Stimulated activated CD8-positive, alpha-beta memory T cell treated with anti-CD3 and anti-CD28 coated beads, Interleukin-2, amount 100 ng/mL, for 1 hour (primary cell): ENCODE measurements at places on chromosomes 13 and 19.

GRCh38 chr19:18141031-18141430 is 11.9 kb upstream of the PIK3R2 start:
- no peak for DNase-seq

DNA sequence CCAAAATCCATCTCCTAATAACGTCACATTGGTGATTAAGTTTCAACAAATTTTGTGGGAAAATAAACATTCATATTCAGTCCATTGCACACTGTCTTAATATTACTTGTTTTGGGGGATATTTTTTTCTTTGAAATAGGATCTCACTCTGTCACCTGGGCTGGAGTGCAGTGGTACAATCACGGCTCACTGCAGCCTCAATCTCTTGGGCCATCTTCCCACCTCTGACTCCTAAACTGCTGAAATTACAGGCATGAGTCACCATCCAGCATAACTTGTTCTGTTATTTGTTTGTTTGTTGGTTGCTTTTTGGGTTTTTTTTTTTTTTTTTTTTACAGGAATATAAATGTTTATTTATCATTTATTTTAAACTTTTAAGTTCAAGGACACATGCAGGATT is 556.1 kb upstream of the SLITRK6 start:
- no peak for DNase-seq

GRCh38 chr13:106324444-106324843 is 211.0 kb downstream of the EFNB2 start:
- DNase-seq: no peak

DNA sequence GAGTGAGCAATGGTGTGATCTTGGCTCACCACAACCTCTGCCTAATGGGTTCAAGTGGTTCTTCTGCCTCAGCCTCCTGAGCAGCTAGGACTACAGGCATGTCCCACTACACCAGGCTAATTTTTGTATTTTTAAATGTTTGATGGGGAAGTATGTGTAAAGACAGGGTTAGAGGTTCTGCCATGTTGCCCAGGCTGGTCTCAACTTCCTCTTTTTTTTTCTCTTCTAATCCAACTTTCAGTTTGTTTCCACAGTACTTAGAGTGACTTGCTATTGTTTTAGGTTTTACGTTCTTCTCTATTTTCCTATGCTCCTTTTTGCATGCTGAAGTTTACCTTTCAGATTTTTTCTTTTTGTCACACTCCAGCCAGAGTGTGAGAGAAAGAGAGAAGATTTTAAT is 1433.0 kb downstream of the UQCRFS1 start:
- no peak for DNase-seq

- DNase-seq: no peak
Observed at GRCh38 chr19:46605356-46605821, 4.3 kb downstream of the CALM3 start.

DNA sequence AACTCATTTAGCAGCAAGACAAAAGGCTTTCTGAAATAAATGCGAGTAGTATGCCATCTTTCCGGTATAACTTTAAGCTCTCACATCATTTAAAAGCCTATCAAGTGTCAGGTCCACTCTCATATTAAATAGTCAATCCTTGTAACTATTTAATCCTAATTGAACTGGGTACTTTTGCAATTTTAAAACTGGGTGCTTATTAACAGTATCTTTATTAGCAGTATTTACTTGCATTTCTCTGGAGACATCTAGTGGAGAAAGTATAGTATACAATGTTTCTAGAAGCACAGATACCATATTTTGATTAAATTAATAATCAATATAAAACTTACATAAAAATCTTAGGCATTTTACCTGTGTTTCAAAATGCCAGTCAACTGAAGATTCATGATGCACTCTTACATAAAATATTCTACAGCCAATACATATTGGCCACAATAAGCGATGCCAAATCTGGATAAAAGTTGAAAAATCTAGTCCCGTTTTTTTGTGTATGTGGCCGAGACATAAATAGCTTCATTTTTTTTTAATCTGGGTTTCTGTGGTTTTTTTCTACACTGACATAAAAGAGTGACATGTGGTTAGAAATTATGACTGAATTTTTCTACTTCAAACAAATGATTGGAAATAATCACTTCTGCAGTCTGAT is 4.3 kb upstream of the POSTN start:
- DNase-seq: no peak

- DNase-seq: no peak
Observed at GRCh38 chr19:51594774-51595109, 23.7 kb downstream of the ZNF175 start.

DNA sequence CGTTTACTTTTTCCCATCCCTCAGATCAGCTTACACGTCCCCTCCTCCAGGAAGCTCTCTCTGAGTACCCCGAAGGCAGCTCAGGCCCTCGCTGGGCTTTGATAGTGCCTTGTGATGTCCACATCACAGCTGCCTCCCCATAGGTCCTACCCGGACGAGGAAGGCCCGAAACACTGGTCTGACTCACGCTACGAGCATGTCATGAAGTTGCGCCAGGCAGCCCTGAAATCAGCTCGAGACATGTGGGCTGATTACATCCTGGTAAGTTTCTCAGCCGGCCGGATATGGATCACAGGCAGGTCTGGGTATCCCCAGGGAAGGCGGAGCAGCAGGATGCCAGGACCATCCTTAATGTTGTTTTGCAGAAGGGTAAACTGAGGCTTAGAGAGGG is 4.8 kb downstream of the COLGALT1 start:
- DNase-seq: no peak

DNA sequence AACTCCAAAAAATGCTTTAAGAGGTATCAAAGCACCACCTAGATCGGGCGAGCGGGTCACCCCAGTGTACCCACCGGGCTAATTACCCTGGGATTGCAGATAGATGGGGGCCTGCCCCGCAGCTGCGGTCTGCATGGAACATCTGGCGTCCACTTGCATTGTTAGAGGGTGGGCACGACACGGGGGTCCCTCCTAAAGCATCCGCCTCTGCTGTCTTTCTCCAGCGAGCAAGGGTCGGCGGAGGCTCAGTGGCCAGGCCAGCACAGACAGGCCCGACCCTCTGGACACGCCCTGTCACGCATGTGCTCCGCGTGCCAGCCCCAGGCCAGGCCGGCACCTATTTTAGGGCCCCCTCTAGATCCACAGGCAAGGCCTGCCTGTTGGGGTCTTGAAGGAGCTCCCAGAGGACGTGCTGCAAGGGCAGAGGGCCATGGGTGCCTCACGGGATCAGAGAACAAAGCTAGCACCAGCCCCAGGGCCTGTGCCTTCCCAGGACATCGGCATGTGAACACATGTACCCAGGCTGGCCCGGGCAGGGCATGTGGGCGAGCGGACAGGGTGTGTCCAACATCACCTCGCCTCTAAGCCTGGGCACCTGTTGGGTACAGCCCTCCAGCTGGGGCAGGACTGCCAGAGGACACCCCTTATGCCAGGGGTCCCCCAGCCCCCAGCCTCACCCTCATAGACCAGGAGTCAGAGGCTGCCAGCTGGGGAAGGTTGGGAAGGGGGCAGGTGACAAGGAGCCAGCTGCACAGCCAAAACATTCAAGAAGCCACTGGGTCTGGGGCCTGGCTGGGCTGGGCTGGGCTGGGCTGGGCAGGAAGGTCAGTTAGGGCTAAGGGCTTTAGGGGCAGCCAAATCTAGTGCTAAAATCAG is 35.6 kb upstream of the NANOS3 start:
- DNase-seq: no peak

DNA sequence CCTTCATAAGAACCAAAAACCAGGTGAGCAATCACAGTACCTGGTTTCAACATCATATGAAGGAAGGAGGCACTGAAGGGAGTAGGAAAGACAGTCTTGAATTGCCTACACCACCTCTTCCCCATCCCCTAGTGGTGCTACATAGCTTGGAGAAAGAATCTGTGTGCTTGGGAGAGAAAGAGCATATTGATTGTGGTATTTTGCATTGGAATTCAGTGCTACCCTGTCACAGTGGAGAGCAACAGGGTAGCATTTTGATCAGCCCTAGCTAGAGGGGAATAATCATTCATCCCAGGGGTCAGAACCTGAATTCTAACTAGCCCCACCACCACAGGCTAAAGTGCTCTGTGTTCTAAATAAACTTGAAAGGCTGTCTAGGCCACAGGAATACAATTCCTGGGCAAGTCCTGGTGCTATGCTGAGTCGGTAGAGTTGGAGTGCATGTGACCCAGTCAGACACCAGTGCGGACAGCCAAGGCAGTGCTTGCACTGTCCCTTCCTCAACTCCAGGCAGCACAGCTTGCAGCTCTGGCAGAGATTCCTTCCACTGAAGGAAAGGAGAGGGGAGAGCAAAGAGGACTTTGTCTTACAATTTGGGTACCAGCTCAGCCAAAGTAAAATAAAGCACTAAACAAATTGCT is 158.7 kb downstream of the VWA8 start:
- no peak for DNase-seq

GRCh38 chr19:40229484-40229883 is 3.0 kb upstream of the CCNP start:
- no peak for DNase-seq

GRCh38 chr19:46496304-46496703 is 637 bp upstream of the PNMA8B start:
- DNase-seq: no peak

GRCh38 chr19:45598267-45599001 is 3.6 kb downstream of the GPR4 start:
- DNase-seq: no peak

DNA sequence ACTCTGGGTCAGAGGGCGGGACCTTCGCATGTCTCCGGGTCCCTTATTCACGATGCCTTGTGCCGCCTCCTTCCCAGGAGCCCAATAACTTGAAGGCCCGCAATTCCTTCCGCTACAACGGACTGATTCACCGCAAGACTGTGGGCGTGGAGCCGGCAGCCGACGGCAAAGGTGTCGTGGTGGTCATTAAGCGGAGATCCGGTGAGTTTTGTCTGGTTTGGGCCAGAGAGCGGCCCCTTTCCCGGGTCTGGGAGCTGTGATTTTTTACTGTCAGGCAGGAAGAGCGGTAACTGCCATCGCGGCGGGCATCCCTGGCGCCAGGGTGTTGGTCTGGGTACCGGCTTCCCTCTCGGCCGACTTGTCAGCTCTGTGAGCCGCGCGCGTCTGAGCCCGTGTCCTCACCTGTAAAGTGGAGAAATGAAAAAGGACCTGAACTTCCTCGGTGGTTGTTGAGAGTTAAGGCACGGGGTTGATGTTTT is 800 bp downstream of the RPL28 start:
- DNase-seq: no peak

DNA sequence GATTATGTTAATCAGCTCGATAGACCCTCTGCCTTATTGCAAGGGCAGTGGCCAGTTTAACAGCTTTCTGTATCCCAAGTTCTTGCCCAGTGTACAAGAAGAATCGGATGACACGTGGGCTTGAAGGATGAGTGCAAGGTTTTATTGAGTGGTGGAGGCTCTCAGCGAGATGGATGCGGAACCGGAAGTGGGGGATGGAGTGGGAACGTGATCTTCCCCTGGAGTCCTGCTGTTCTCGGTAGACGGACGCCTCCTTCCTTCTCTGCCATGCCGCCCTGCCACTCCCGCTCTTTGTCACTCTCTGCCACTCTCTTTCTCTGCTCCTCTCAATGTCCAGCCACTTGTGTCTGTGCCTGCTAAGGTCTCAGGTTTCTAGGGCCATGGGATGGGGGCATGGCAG is 21.0 kb downstream of the RFXAP start:
- DNase-seq: no peak

GRCh38 chr13:23776698-23777574 is 112.3 kb downstream of the MIPEP start:
- DNase-seq: no peak

DNA sequence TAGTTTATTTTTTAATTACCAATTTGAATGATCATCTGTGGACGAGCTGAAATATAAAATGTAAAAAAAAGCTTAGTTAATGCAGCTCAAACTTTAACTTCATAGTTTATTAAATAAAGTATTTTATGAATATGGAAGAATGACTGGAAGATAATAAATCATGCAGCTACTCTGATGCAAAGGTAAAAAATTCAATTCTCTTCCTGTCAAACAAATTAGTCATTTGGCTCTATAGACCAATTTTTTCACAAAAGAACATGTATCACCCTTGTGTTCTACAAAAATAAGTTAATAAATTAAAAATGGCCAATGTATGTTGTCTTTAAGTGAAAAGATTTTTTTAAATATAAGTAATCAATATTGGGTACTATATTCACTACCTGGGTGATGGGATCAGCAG is 26.2 kb downstream of the EXOSC8 start:
- no peak for DNase-seq

DNA sequence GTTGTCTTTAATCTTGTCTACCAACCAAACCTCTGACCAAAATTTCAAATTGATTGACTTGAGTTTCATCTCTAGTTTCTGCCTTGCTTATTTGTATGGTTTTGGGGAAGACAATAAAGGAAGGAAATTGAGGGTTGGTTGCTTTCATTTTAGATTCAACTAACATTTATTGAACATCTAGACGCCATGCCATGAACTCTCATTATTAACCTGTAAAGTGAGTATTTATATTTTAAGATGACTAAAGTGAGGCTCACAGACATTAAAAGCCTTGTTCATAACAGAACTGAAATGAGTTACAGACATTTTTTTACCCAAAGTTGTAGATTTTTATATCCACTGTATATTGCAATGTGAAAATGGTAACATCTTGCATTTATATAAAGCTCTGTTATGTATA is 239.3 kb downstream of the LMO7 start:
- no peak for DNase-seq

- no peak for DNase-seq
Observed at GRCh38 chr13:26380930-26381329, 127.0 kb downstream of the CDK8 start.

DNA sequence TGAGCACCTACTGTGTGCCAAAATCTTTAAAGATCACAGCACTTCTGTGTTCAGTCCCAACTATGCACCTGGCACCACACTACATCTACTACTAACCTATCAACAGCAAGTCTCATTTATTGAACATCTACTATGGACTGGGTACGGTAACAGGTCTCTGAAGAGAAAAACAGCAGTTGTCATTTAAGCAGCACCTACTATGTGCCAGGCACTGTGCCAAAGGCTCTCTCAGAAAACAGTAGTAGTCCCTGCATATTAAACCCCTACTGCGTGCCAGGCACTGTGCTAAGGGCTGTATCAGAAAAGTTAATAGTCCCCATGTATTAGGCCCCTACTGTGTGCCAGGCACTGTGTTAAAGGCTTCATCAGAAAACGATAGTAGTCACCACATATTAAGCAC is 106.2 kb downstream of the PTPRS start:
- no peak for DNase-seq

DNA sequence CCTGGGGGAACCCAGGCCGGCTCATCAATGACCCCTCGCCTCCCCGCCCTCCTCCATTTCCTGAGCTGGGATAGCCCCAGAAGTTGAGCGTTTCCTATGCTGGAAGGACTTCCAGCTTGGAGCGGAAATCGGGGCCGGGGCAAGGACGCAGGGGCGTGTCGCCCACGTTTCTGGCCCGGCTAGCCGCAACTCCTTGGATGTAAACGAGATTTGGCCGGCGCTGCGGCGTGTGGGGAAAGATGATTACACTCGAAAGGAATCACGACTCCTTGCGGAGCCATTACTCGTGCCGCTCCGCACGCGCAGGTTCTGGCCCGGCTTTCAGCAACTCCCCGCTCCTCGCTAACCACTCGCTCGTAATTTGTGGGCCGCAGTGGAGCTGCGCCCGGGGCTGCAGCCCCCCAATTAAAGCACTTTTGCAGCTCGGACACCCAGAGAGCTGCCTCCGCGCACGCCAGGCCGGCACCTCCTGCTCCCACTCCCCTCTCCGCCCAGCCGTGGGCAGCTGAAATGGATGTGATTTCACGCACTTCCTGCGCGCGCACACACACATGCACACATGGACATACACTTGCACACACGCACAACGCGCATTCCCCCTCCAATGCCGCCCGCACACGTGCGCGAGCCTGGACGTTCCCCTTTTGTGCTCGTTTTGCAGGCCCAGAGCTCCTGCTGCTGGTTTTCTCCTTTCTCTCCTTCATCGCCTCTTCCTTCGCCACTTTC is 15.7 kb downstream of the ZIC5 start:
- no peak for DNase-seq

- no peak for DNase-seq
Observed at GRCh38 chr13:99299920-99300341, 7.3 kb downstream of the GPR183 start.
